ENCODE measurements at places on chromosomes 13 and 19.

DNA sequence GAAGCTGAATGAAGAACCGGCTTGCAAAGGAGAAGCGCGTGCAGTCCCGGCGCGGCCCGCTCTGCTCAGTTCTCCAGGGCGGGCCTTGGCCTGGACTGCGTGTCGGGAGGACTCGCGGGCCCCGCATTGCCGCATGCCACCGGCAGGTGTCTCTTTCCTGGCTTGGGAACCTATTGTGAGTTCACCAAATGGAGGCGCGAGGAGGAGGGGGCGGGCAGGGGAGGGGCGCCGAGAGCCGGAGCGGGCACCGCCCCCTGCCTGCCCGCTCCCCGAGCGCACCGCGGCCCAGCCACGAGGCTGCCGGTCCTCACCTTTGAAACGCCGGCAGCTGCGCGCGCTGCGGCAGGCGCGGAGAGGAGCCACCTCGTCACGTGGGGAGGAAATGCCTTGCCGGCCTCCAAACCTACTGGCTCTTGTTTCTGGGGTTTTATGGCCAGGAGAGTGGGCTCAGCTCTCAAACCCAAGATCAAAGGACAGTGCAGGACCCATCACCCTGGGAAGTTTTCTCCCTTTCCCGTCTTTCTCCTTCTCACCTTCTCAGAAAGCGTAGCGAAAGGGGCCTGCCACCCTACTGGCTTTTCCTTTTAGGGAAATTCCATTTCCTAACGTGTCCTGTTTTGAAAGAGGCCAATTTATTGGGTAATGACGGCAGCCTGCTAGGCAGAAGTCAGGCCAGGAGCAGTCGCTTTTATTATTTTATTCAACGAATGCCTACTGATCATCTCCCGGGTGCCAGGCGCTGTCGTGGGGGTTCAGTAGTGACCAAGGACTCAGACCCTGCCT lies 13.8 kb upstream of the UBE2L5 start:
- peak; percentile 84 for DNase-seq

DNA sequence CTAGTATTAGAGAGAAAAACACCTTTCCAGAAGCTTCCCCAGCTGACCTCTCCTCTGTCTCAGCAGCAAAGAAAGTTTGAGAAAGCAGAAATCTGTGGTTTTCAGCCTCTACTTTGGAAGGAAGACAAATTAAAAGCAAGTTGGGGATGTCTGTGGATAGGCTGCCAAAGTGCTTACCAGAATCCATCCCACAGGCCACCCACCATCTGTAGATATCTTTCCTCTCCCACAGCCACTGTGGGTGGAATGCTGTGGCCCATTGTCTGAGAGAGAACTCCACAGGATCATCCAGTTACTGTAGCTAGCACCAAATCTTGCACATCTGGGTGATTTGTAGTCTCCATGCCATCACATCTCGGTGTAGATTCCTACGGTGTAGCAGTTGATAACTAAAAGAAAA lies 133.5 kb downstream of the DNAJC15 start:
- no peak for DNase-seq

- no peak for DNase-seq
Observed at GRCh38 chr19:35265900-35266519, 2.8 kb upstream of the USF2 start.

DNA sequence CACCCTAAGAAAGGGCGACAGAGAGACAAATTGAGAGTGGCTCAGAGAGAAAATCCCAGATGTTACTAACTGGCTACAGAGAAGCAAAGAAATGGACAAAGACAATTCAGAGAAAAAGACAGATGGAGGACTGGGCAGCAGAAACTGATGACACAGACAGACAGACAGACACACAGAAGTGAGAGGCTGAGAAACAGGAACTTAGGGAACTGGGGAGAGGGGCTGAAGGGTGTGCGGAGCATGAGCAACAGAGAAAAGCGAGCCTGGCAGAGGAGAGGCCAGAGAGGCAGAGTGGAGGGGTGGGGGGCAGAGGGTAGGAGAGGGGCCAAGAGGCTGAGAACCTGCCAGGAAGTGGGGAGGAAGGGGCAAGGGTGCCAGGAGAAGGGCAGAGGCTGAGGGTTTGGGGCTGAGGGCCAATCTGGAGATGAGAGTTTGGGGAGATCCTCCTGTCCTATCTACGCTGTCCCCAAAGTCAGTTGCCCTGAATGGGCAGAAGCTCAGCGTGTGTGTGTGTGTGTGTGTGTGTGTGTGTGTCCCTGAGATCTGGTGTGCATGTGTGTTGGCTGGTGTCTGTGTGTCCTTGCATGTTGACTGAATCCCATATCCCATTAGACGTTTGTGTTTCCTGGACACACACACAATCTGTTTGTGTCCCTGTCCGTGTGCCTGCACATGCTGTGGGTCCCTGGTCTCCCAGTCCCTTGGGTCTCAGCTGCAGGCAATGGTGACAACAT lies 5.6 kb upstream of the ERFL start:
- no peak for DNase-seq

- no peak for DNase-seq
Observed at GRCh38 chr19:40283414-40284250, 1.5 kb downstream of the AKT2 start.

DNA sequence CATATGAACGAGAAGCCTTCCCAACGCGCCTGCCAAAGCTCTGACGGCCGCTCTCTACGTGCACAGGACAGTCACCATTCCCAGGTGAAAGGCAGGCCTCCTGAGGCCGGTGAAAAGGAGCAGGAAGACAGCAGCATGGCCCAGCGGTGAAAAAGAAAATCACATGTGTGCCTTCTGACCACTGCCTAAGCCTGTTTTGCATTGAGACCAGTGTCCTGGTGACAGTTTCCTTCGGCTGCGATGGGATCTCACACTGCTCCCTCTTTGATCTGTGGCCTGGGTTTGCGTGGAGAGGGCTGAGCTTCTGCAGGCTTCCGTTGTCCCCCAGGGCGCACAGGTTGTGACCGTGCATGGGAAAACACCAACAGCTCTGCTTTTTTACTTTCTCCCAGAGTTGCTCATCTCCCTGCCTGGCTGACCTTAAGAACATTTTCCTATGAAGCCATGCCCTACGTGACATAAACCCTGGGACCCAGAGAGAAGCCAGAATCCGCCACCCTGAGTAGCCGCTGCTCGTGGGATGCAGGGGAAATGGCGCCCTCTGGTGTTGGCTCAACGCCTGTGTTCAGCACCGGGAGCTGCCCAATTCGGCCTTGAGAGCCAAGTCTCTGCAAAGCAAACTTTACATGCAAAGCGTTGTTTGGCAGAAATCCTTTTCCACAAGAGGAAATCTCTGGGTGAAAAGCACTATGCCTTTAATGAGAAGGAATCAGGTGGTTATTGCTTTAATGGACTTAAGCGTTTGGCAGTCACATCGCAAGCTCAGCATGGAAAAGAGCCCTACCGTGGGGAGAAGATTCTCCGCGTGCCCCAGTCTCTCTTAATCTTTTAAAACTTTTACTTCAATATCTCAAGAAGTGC lies 112.2 kb upstream of the GPR12 start:
- no peak for DNase-seq

Measured in effector memory CD4-positive, alpha-beta T cell (primary cell).